ENCODE measurements at places on chromosomes 12 and 14. TPM values are rescaled to one million over a fixed set of nuclear protein-coding genes. Genes with fewer than 3 reads are reported as not detected.

KRT73 gene
- not detected for total RNA-seq

- DNase-seq = no peak
Observed at GRCh38 chr12:51984657-51985056, 22.1 kb upstream of the TAMALIN start.

- DNase-seq = no peak
Observed at GRCh38 chr14:68759937-68760336, 32.9 kb downstream of the ZFP36L1 start.

MYBPC1 gene
- 12.6 TPM for total RNA-seq

GRCh38 chr12:87922736-87923135 is 106.5 kb downstream of the C12orf50 start:
- DNase-seq = no peak

DNA sequence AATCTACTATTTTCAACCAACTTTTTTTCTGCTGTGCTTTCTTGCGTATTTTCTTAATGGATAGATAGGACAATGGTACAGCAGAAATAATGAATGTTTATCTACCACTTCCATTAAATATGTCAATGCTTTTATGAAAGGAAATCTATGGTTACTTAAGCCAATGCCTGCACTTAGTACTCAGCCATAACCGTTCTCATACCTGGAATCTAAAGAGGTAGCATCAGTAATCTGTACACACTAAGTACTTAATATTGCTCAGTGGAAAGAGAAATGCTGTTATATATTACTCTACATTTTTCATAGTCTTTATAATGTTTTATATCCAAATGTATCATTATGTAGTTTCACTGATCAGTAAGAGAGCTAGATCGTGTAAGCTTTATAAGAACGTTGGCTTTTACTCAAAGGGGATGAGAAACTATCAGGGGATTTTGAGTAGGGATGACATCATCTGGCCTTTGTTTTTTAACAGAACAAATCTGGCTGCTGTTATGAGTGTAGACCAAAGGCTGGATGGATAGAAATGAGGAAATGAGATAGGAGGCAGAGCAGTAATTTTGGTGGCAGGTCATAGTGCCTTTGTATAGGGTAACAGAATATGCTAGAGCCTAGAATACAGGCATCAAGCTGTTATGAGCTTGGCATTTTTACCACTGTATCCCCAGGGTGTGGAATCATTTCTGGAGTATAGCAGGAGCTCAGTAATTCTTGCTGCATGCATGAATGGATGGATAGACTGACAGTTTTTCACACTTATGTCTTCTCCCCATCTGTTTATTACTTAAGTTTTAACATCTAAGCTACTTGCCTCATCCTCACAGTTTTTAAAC is 34.0 kb downstream of the ALG10B start:
- no peak for DNase-seq

GRCh38 chr14:81235096-81235495 is 14.3 kb upstream of the GTF2A1 start:
- no peak for DNase-seq

DNA sequence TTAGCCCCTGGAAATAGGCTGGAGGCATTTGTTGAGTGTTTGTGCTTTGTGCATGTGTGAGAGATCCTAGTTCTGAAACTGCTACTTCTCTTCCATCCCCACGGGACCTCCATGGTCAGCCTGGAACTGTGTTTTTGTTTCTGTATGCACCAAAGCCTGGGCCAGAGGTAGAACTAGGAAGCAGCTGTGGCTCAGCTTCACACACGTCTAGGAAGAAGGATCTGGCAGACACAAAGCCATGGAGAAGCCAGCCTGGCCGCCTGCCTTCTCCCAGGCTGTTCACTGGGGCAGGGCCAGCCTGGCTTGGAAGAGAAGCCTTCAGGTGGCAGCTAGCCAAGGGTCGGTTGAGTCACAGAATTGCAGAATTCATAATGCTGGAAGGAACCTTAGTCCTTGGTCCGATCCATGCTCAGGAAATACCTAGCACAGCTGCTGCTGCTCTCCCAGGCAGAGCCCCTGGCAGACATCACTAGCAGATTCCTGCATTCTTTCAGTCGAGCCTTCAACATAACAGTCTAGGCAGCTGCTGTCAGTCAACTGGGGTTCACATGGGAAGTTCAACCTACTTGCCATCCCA is 27.0 kb downstream of the RIN3 start:
- peak; percentile 95 for DNase-seq

- peak; percentile 24 for DNase-seq
Observed at GRCh38 chr12:127785540-127785939, 481.4 kb upstream of the TMEM132C start.

RAD51B gene
- 5.3 TPM for total RNA-seq

DNA sequence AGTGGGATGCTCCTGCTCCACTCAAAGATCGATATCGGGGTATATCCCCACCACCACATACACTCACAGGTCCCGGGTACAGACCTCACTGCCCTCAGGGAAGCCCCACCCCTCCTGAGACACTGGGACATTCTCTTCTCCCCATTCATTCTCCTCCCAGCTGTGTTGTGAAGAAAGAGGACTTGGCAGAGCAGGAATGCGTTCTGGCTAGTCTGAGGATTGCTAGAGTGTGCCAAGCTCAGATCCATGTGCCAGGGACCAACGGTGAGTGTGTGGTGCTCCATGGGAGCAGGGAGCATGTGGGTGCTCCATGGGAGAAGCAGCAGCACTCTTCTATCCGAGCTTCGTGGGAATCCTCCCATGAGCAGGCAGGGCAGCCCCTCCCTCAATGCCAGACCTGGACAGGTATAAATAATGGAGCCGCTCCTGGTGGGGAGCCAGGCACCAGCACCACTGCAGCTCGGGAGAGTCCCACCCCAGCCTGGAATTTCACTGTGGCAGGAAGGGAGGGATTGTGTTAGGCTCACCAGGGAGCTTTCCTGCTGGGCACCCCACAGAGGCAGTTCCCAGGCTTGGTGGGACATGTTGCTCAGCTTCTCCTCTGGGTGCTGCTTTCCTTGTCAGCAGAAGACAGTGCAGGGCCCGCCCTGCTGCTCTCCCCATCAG is 2.3 kb upstream of the KRT5 start:
- DNase-seq = no peak

CLEC1B gene
- not detected for total RNA-seq

FAM222A gene
- total RNA-seq = 10.6 TPM

RGS6 gene
- 24.5 TPM for total RNA-seq

GRCh38 chr12:123843912-123844748 is 82.0 kb downstream of the DNAH10 start:
- no peak for DNase-seq

GRCh38 chr12:20154052-20154451 is 214.3 kb upstream of the PDE3A start:
- DNase-seq = no peak

IL22 gene
- not detected for total RNA-seq

DNA sequence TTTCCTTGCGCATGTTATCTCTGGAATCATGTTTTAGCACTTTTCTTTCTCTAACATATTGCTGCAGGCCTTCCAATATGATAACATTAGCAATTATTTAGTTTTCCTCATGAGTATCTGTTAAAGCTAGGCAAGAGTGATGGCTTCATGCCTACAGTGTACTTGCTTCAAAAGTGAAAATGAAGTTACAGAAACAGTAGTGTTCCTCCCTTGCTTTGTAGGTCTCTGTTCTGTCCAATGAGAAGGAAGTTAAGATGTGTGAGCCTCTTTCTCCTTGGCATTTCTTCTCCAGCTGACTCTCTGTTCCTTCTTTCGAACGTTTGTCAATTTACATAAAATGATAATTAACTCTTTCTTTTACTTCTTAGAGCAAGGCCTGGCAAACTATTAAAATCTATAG is 22.2 kb downstream of the LRRIQ1 start:
- DNase-seq = no peak
